Stimulated activated CD4-positive, alpha-beta T cell treated with anti-CD3 and anti-CD28 coated beads, Interleukin-12 subunit alpha, Interleukin-12 subunit beta, amount 100 ng/mL, for 48 hours (primary cell): ENCODE measurements at places on chromosomes 5 and 9.

- no peak for DNase-seq
Observed at GRCh38 chr5:54909911-54910870, 75.2 kb downstream of the ESM1 start.

- DNase-seq: no peak
Observed at GRCh38 chr5:173291722-173292658, 36.2 kb downstream of the STC2 start.

DNA sequence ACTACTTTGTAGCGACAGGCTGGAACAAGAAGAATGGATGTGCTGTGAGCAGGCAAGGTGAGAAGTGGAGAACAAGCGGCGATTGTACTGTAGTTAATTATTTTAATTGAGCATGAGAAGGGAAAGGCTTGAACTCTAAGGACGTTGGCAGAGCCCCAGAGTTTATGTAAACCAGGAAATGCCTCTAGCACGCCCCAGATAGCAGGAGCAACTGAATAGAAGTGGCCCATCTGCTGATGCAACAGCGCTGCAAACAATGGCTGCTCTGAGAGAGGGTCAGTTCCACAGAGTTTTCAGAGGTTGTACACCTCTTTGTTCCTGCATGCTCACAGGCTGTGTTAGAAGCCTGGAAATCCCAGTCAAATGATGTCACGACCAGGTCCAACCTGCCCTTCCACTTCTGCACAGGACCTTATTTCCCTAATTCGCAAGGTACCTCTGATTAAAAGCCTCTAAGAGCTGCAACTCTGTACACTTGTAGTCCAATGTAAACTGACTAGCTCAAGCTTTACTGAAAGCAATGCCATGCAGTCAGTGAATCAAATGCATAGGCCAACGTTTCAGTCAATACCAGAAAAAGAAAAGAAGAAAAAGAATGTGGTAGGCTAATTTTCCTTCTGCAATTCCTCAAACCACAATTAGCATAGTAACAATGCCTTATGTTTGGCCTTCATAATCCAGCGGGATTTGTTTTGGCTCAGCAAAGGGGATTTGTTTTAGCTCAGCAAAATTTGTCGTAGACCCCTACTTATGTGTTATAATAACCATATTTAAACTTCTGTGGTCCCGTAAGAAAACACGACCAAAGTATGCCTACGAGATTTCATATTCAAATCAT is 119.6 kb upstream of the RETREG1 start:
- no peak for DNase-seq

GRCh38 chr9:124760719-124761118 is 10.4 kb downstream of the NR6A1 start:
- DNase-seq: no peak

GRCh38 chr9:126856326-126856877 is 4.0 kb upstream of the ZBTB34 start:
- no peak for DNase-seq

DNA sequence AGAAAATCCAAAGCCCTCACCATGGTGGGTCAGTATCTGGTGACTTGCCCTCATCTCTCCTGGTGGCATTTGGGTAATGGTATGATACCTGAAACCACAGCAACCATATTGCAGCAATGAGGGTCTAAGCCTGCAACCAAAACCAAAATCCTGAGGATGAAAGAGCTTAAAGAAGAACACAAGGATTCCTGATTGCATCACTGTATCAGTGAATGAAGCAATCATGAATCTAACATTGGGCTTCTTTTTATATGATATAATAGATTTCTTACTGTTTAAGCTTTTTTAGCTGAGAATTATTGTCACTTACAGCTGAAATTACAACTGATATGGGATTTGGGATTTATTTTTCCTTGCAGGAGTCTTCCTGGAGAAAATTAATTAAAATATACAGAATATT is 269.9 kb downstream of the MEF2C start:
- DNase-seq: no peak

- DNase-seq: no peak
Observed at GRCh38 chr5:136028782-136029742, at the start of gene TGFBI. TSS of gene TGFBI (plus strand) at chr5:136028988. CDS start at chr5:136029056, 68 bp downstream.

- DNase-seq: no peak
Observed at GRCh38 chr5:146788898-146789297, 89.7 kb downstream of the PPP2R2B start.

DNA sequence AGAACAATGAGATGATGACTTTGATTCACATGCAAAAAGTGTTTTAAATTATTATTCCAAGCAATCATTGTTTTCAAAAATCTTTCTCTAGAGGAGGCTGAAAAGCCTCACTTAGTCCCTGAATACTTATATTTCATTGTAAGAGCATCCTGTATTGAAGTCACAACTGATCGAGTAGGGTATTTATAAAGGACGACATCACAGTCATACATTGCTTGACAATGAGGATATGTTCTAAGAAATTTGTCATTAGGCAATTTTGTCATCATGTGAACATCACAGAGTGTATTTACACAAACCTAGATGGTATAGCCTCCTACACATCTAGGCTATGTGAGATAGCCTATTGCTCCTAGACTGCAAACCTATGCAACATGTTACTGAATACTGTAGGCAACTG is 510.4 kb upstream of the RGMB start:
- no peak for DNase-seq

DNA sequence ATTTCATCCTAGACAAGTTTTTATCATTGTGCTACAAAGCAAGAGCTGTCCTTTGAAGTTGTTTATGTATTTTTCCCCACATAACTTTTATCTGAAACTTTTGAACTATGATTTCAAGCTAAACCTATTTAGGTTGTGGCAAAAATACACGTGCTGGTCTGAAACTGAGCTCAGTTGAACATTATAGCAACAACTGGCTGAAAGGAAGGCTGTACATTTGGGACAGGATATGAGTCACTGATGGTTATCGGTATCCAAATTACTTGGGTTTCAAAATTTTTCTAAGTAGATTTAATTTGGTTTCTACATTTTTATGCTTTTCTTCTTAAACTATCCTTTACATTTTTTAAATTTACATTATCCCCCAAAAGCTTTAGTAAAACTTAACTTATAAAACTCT is 627.3 kb upstream of the NUDT12 start:
- no peak for DNase-seq

GRCh38 chr9:88435336-88435735 is 47.1 kb downstream of the SPIN1 start:
- no peak for DNase-seq

- DNase-seq: no peak
Observed at GRCh38 chr9:81557452-81558090, 131.8 kb downstream of the TLE1 start.

DNA sequence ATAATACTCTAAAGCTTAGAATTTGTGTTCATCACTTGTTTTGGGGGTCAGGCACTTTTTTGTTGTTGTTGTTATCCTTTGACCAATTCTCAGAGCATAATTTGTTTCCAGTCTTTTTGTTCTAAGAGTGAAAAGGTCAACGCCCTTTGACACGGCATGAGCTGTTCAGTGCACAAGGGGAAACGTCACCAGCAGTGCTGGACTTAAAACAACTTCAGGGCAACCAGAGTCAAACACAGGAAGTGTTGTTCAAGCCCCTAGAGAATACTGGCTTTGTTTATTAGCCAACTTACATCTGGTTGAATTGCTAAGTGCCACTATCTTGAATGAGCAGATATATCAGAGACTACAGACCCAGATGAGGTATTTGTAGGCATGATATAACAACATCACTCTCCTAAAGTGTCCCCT is 368.9 kb downstream of the TMEM161B start:
- DNase-seq: no peak

DNA sequence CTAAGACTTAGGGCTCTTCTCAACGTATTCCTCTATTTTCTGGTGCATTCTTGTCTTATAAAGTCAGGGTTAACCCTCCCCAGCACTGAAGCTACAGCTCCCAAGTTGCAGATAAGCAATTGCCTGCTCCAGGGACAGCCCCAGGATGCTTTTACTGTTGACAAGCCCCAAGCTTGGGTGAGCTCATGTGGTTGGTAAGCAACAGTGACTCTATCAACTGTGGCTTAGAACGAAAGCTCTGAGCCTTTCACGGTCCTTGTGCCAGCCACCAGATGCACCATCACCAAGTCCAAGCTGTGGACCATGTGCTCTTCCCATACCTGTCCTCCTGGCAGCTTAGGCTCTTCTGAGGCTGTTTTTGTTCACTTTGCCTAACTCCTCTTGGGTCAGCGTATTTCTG is 13.5 kb downstream of the ADRB2 start:
- no peak for DNase-seq

- DNase-seq: no peak
Observed at GRCh38 chr5:51811883-51812471, 428.7 kb downstream of the ISL1 start.

- DNase-seq: no peak
Observed at GRCh38 chr9:134175808-134176598, 11.6 kb upstream of the RNU6ATAC start.

DNA sequence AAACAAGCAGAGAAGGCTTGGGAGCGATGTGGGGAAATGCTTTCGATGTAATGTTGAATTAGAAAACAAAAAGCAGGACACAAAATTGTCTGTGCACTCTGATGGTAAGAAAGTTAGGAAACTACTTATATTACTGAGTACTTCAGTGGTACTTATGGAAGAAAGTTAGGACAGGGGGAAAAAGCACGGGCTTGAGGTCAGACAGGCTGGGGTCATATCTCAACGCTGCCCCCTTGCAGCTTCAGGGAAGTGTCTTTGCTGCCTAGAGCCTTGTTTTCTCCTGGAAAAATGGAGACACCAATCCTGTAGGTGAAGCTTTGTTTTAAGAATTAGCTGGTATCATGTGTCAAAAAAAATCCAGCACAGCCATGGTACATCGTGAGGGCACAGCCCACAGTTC is 23.0 kb downstream of the NEURL1B start:
- DNase-seq: no peak

GRCh38 chr9:78015241-78015640 is 16.4 kb downstream of the GNAQ start:
- DNase-seq: no peak

DNA sequence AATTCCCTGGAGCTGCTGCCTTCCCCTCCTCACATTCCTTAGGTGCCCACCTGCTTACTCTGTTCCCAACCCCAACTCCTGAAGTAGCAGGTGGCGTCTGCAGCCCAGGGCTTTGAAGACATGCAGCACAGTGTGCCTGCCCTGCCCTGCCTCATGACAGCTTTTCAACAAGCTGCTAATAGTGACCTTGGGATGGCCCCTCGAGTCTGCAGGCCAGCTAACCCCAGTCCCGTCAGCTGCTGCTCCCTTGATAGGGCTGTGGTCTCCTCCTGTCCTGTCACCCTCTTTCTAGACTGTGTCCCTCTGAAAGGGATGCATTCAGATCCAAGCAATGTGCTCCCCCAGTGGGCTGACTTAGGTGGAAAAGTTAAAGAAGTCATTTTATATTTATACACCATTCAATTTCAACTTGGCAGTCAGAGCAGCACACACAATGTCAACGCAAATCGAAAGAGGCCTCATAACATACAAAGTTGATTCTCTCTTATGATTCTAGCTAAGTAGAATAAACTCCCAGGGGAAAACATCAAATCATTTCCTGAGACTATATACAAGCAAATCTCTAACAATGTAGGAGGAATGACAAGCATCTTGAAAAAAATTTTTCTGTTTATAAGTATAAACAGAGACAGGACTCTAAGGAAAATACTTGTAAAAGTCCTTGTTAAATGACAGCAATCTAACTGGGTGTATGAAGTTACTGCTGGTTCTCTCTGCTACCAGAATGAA is 37.9 kb downstream of the ADRB2 start:
- no peak for DNase-seq

GRCh38 chr5:135189024-135189423 is 155.0 kb upstream of the PITX1 start:
- DNase-seq: no peak

DNA sequence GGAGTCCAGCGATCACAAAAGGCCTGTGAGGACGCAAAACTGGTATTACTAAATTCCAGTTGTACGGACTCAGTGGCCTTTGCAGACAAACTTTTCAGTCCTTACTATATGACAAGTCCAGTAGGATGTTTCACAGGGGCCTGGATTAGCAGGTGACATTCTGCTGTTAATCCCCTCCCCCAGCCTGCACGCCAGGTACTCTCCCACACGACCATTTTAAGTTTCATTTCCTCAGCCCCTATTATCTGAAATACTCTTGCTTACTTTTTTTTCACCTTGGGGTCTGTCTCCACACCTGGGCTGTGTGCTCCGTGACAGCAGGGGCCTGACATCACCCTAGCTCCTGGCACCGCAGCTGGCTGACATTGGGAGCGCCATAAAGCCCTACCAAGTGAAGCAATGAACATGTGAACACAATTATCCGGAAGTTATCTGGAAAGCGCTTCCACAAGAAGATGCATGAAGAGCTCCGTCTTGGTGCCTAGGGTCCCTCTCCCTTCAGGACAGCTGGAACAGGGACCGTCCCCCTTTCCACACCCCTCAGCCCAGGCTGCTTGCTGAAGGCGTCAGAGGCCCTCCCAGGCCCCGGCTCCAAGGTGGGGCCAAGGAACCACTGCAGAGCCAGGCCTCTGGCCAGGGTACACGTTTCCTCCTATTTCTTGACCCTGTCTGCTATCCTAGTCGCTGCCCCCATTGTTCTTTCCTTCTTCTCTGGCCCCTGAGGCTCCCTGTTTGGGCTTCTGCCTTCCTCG is 39.7 kb upstream of the ZNF622 start:
- DNase-seq: no peak

- DNase-seq: no peak
Observed at GRCh38 chr9:90569511-90569910, 73.1 kb downstream of the DIRAS2 start.

- DNase-seq: no peak
Observed at GRCh38 chr5:5409151-5409810, 13.2 kb upstream of the ICE1 start.

- DNase-seq: peak; percentile 74
Observed at GRCh38 chr9:128127568-128127989, at the start of gene PTGES2. TSS of gene PTGES2 (minus strand) at chr9:128127729. CDS start at chr9:128127717, 12 bp downstream.

DNA sequence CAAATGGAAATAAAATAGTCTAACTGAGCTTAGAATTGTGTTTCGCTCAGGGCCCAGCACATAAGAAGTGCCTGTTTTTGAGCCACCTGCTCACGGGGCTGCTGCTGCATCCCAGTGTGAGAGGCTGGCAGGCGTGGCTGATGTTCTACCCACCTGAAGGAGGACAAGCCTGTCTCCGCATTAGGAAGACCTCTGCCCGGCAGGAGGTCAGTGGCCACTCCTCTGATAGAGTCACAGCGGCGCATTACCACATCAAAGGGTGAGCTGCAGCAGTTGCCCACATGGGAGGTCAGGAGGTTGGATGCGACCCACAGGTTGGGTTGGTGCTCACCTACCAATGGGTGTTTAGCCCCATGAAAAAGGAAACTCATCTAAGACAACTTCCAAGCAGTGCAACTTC is 3.7 kb upstream of the SLC6A7 start:
- no peak for DNase-seq

GRCh38 chr5:85000671-85001070 is 616.0 kb upstream of the EDIL3 start:
- no peak for DNase-seq
